ENCODE measurements at places on chromosomes 1 and 21.

DNA sequence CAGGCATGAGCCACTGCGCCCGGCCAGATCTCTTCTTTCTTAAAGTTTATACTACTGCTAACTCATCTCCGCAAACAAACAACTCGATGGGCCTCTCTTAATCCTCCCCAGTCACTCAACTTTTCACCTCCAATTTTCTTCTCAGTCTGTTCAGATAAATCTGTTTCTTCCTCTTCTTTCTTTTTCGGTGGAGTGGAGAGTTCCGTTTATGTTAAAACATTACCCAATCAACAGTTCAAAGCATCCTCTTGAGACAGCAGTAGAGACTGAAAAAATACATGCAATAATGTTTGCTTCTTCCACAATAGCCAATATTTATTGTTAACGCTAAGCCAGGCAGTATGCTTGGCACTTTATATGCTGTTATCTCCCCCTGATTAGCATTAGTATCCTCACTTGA is 1.4 kb upstream of the ANKRD13C start:
- DNase-seq: no peak

GRCh38 chr1:31799196-31799894 is 16.5 kb downstream of the SPOCD1 start:
- no peak for DNase-seq

DNA sequence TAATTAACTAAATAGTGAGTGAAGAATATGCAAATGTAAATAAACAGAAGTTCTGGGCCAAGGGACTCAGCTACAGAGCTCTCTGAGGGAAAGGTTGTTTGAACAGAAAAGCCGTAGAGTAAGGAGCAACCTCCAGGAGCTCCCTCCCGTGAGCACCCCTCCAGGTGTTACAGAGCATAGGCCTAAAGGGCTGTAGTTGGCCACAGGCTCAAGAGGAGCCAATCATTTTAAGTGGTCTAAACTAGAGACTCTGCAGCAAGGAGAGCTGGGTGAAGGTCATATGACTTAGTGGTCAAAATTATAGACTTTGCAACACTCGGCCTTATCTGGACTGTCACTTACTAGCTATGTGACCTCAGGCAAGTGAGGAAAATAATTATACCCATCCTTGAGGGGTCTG is 19.1 kb upstream of the RXRG start:
- no peak for DNase-seq

- DNase-seq: no peak
Observed at GRCh38 chr21:33374450-33375096, 28.6 kb upstream of the IFNGR2 start.

DNA sequence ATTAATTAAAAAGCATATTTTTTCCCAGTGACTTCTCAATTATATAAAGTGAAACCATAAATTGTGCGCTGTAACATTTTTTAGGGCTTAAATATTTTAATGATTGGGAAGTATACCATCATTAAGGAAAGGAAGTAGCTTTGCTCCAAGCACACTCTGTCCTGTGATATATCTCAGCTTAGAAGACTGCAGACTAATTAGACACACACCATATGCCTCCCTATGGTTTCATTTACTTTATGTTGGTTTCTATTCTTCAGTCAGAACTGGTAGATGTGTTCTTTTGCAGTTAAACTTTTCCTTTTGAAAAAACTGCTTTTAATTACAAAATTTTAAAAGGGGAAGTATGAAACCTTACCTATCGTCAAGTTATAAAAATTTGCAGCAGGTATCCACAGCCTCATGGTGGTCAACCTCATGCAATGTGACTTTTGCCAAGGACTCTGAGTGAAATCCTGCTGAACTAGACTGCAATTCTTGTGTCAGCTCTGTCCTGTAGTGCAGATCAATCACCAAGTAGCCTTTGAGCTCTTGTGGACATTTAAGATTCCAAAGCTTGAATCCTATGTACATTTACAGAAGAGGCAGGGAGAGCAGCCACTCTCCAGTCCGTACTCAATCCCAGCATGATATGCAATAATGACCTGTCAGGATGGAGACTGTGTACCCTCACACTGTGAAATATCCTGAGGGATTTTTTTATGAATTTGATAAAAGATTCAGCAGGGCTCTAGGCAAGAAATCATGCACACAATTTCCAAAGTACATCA is 149.1 kb downstream of the AMY1C start:
- DNase-seq: no peak

DNA sequence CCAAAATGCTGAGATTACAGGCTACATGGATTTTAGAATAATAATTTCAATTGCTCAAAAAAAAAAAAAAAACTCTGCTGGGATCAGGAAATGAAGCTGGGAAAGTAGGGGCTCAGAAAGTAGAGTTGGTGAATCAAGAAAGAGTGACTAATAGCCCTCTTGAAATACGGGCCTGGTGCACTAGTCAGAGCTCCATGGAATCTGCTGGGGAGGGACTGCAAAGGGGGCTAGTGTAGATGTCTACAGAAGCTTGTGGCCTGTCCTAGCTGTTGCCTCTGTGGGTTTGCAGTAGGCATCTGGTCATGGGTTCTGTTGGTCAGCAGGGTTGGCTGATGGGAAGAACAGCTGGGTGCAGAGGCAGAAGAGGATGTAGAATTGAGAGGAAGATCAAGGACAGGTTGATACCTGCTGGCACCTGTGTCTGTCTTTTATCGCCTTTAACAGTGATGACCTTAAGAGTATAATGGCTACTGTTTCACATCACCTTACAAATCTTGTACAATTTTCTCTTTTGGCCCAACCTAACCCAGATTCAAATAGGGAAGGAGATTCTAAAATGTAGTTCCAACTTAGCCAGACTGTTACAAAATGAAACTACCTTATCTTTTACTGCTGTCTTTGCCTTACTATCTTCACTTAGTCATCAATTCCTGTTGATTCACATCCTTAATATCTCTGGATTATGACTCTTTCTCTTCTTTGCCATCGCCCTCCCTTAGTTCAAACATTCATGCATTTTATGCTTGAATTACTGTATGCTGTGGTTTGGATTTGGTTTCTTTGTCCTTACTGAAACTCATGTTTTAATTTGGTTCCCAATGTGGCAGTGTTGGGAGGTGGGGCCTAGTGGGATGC is 126.2 kb downstream of the GIPC2 start:
- DNase-seq: no peak

DNA sequence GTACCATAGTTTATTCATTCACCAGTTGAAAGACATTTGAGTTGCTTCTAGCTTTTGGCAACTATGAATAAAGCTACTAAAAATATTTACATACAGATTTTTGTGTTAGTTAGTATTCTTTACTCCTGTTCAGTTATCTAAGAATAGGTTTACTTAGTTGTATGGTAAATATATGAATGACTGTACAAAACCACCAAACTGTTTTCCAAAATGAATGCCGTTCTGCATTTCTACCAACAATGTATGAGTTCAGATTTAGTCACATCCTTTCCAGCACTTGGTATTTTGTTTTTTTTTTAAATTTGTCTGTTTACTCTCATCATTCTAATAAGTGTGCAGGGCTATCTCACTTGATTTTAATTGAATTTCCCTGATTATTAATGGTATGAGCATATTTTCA is 3.4 kb upstream of the KIFAP3 start:
- DNase-seq: no peak

DNA sequence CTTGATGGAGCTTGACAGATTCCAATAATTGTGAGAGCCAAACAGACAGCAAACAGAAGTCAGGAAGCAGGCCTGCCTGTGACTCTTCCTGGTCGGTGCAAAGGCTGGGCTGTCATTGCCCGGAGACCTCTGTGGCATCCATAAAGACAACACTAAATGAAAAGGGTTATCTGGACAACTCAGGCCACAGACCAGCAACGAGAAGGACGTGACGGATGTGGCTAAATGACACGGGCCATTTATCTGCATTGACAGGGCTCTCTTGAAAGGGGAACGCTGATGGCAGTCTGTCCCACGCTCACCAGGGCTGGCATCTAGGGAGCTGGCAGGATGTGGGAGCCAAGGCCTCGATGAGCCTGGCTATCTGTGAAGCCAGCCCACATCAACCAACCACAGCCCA is 35.0 kb downstream of the HMGB4 start:
- DNase-seq: no peak

DNA sequence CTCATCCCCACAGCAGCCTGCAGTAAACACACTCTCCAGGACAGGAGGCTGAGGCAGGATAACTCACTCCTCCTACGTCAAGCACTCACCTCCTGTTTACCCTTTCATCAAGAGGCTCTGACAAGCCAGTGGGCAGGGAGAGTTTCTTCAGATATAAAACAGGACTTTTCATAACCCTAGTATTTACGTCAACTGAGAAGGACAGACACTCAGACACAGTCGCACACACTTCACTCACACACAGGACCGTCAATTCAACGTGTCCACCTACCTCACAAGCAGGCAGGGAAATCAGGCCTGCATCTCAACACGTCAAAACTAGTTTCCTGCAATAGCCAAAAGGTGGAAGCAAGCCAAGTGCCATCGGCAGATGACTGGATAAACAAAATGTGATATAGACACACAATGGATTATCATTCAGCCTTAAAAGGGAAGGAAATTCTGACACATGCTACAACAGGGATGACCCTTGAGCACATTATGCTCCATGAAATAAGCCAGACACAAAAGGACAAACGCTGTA is 48.6 kb downstream of the ITPKB start:
- DNase-seq: no peak

- no peak for DNase-seq
Observed at GRCh38 chr1:216346526-216346925, 76.7 kb downstream of the USH2A start.

DNA sequence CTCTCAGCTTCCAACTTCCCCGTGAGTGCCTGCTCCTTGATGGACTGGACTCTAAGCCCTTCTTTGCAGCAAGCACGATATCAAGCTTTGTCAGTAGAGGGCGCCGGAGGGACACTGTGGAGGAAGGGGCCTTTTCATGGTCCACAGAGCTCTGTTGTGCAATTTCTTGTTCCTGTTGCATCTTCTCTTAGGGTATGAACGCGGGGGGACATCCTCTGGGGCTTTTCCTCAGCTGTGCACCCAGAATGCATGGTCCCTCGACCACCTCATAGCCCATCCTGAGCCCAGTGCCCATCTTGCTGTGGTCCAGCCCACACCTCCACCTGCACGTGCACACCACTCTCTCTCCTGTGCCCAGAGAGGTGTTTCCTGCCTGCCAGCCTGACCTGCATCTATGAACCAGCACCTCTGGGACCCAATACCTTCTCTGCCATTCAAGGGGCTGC is 556.8 kb downstream of the PTPRU start:
- DNase-seq: no peak

GRCh38 chr1:83794384-83794783 is 204.5 kb downstream of the TTLL7 start:
- DNase-seq: no peak

DNA sequence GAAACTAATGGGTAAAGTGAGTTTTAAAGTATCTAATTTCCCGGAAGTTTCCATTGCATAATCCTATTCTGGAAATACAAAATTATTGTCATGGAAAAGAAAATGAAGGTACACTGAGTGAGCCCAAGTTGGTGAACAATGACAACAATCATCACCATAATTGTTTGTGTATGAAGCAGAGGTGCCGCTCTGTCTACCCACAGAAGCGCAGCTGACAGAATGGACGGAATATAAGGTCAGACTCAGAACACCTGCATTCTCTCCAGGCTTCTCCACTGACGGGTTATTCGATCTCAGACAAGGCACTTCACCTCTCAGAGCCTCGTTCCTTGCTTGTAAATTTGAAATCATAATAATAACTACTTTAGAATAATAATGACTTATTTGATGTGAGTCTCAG is 99.1 kb upstream of the NGF start:
- DNase-seq: no peak

DNA sequence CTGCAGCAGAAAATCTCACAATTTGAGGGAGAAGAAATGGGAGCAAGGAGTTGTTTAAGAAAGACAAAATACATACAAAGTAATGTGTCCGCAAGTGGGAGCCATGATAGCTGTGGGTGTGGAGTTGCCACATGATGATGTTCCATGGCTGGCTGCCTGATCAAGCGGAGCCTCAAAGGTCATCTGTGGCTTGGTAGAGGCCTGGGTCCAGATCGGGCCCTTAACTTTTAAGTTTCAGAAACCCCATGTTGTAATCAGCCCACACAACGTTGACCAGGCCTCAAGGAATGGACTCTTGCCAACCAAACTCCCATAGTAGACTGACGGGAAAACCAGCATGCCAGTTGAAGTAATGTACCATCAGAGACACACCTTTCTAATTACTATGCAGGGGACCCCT is 64.7 kb upstream of the ANGPTL1 start:
- no peak for DNase-seq

DNA sequence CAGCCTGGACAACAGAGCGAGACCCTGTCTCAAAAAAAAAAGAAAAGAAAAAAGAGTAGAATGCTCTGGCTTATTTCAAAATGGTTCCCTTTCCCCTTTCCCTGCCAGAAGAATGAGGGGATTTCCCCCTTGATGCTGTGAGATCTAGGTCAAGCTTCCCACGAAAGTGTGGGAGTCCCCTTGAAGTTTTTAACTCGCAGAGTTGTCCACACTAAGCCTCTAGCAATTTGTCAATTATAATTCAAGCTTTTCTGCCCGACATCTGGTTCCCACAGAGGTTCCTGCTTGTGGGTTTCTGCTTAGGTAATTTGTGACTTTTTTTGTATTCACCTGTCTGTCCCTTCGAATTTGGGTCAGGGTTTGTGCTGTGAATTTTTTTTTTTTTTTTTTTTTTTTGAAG is 62.8 kb downstream of the ZFYVE9 start:
- no peak for DNase-seq

DNA sequence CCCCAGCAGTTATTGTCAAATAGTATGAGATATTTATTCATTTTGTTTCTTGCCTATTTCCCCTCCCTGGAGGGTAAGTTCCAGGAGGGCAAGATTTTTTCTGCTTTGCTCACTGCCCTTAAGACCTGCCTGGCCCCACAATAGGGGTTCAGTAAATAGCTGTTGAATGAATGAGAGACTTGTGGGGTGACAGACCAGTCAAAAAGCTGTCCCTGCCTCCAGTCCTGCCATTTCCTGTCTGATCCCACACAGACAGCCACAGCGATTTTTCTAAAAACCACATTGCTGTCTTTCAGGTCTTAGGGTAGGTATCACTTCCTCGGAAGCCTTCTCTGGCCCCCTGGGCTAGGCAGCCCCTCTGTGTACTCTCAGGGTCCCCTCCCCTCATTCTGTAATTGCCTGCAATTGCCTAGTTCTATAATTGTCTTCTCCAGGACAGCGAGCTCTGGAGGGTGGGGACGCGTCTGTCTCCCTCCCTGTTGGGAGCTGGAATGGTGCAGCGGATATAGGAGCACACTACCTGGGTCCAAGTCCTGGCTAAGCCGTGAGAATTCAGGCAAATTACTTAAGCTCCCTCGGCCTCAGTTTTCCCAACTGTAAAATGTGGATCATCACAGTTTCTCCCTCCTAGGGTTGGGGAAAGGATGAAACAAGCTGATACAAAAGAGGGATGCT is 1.8 kb upstream of the EXTL1 start:
- no peak for DNase-seq

Data from chondrocyte (in vitro differentiated cells).